ENCODE measurements at places on chromosomes 12 and 14.

- peak; percentile 48 for DNase-seq
Observed at GRCh38 chr12:49866859-49867569, 24.1 kb upstream of the BCDIN3D start.

- no peak for DNase-seq
Observed at GRCh38 chr12:34598851-34599529, 576.7 kb downstream of the ALG10 start.

DNA sequence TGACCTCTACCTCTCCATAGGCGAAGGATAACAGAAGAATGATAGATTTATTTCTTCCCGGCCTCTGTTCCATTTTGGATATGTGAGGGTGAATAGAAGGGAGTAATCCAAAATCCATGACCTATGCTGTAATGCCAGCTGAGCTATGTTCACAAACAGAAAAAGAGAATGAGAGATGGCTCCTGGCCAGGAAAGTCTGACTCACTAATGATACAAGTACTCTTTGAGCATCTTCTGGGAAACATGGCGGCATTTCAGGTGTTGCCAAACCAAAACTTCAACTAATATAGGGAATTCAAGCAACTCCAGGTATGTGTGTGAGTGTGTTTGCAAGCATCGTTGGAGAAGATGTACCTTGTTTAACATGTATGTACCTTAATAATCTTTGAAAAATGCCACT lies 55.1 kb downstream of the MED13L start:
- peak; percentile 93 for DNase-seq

DNA sequence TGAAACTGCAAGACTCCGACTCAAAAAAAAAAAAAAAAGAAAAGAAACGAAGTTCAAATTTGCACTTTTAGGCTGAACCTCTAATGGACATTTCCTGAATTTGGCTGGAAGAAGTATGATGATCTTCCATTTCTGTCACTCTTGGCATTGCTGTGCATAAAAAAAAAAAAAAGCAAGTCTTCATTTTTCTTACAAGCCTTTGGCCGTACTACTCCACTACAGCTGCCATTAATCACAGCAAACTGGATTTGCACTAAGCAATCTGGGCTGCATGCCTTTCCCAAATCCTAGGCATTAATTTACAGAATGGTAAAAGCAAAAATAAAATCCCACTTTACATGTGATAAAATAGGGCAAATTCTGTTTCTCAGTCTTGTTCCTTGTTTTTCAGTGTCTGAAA lies 7.1 kb downstream of the CSRP2 start:
- no peak for DNase-seq

DNA sequence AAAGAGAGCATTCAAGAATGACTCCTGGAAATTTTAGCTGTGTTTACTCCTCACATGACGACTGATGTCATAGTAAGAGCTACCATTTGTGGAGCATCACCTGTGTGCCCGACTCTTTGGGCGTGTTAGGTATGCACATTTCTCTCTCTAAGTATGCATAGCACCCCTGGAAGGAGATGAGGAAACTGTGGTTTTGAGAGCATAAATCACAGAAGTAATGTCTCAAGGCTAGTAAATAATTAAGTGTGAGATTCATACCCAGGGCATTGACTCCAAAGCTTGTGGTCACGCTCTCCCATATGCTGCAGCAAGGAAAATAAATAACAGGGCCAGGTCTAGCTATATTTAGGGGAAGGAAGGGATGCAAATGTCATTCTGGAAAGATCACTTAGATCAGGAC lies 216.1 kb downstream of the SLC15A4 start:
- DNase-seq: no peak

DNA sequence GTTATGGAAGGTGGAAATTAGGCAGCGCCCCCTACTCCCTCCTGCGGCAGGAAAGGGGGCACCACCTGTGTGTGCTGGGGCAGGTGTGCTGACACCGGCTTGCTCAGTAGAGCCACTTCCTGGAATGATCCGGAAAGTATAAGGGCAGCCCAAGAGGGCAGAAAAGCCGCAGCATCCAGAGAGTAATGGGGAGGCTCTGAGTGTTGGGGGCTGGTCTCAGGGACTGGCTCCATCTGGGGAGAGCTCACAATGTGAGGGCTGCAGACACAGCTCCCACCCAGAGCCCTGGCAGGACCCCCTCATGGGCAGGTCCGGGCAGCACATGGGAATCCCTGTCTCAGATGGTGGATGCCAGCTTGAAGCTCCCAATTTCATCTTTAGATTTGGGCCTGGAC lies 187.6 kb upstream of the C14orf180 start:
- DNase-seq: no peak

DNA sequence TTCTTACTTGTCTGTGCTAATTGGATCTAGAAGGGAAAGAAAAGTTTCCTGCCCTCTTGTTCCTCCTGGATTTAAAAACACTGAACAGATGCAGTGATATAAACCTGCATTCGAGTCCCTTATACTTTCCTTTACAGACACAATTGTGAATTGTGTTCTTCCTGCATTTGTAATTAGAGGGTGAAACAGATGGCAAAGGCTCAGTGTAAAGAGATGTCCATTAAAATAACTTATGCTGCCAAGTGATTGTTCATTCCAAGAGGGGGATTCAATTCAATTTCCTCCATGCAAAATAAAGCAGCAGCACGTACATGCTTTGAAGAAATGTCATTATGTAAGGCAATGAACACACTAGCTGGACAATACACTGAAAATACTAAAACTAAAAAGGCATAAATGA lies 248.3 kb upstream of the LRIG3 start:
- no peak for DNase-seq

DNA sequence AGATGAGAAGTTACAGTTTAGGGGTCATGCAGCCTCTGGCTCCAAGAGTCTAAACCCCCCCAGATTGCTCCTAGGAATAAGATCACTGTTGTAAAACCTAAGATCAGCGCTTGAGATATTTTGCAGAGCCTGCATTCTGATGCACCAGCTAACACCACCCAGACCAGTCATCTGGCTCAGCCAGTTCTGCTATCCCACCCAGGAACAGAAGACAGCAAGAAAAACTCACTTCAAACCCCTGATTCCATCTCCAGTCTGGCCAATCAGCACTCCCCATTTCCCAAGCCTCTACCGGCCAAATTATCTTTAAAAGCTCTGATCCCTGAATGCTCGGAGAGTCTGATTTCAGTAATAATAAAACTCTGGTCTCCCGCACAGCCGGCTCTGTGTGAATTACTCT lies 158.6 kb downstream of the ZNF664 start:
- DNase-seq: no peak

- no peak for DNase-seq
Observed at GRCh38 chr12:41944216-41944615, 200.5 kb downstream of the GXYLT1 start.

DNA sequence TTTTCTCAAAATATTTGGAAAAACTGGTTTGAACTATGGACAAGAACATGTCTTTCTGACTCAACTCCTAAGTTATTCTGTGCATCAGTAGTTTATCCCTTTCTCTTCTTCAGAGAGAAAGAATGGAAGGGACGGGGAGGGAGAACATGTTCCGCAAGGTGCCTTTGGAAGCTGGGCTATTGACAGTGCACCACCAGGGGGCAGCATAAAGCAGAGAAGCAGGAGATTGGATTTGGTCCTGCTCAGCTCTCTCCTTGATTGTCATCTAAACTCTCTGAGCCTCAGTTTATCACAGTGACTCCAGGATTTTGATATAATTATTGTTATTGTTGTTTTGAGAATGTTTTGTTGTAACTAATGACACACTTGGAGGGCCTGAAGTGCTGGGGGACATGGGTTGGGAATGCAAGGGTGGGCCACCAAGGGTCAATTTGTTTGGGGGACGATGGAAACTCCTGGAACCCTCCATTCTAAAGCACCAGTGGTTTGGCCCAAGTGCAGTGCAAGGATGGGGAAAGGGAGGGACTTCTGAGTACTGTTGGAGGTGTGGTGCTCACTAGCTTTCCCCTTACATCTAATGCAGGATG lies 45.3 kb upstream of the ANO6 start:
- peak; percentile 64 for DNase-seq

GRCh38 chr12:20505056-20505455 lies 136.7 kb downstream of the PDE3A start:
- no peak for DNase-seq

- DNase-seq: no peak
Observed at GRCh38 chr12:88570103-88570502, 10.2 kb downstream of the KITLG start.

DNA sequence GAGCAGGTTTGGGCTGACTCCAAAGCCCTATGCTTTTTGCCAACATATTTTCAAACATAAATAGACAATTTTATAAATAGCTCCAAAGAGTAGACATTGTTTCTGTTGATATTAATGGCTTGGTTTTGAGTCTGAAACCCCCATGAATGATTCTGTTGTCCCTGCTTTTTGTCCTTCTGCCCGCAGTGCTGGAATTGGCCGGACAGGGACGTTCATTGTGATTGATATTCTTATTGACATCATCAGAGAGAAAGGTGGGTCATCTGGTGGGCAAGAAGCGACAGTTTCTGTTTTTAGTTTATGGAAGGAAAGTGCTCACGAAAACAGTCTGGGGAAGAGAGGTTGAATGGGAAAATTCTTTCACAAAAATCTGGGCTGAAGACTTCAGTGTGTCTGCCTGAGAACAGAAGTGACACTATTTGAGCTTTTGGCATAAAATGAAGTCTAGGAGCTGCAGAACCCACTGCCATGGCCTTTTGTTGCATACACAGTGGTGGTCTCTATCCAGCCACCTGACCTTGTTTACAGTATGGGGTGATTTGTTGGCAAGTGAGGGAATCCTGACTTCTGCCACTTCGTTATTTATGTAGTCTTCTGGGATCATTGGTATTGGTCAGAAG lies 69.6 kb downstream of the PTPN11 start:
- no peak for DNase-seq

DNA sequence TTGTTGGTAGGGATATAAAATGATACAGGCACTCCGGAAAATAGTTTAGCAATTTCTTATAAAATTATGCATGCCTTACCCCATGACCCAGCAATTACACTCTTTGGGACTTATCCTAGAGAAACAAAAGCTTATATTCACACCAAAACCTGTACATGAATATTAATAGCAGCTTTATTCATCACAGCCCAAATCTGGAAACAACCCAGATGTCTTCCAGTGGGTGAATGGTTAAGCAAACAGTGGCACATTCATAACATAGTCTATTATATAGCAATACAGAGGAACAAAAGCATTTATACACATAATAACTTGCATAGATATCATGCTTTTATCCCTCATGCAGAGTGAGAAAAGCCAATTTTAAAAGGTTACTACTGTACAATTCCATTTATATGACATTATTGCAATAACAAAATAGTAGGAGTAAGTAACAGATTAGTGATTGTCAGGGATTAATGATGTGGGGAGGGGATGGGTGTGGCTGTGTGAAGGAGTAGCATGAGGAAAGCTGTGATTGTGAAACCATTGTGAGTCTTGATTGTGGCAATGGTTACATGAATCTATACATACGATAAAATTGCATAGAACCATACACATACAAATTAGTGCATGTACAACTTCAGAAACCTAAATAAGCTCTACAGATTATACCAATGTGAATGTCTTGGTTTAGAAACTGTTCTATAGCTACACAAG lies 363.1 kb upstream of the OR4E1 start:
- no peak for DNase-seq

- peak; percentile 29 for DNase-seq
Observed at GRCh38 chr12:19846574-19846973, 407.3 kb downstream of the AEBP2 start.
